ENCODE measurements at places on chromosomes 7 and 10. TPM values are rescaled to one million over a fixed set of nuclear protein-coding genes. Genes with fewer than 3 reads are reported as not detected.

HYAL4 gene
- 0.37 TPM for total RNA-seq

ADGRA1 gene
- total RNA-seq = not detected

PRSS37 gene
- not detected for total RNA-seq

MLLT10 gene
- total RNA-seq = 36.7 TPM

ANKRD61 gene
- not detected for total RNA-seq

TSPAN33 gene
- 113 TPM for total RNA-seq

ACSM6 gene
- not detected for total RNA-seq

FOXI2 gene
- not detected for total RNA-seq

UBN2 gene
- 5.3 TPM for total RNA-seq

CREM gene
- total RNA-seq = 51.3 TPM

DNAAF5 gene
- 38.3 TPM for total RNA-seq

RADIL gene
- total RNA-seq = not detected

DRGX gene
- total RNA-seq = not detected

GOLGA7B gene
- not detected for total RNA-seq

CRPPA gene
- total RNA-seq = not detected

SEMA3D gene
- total RNA-seq = not detected

SBDS gene
- 29.4 TPM for total RNA-seq

NCF1 gene
- 146 TPM for total RNA-seq

DKK1 gene
- total RNA-seq = 0.77 TPM

MEST gene
- total RNA-seq = 8.2 TPM
